Epithelial cell of proximal tubule (primary cell): ENCODE measurements at places on chromosomes 5 and 9. TPM values are rescaled to one million over a fixed set of nuclear protein-coding genes. Genes with fewer than 3 reads are reported as not detected.

The DPYSL3 gene
- total RNA-seq = 38.3 and 76.0 TPM in 2 replicates

The CCNI2 gene
- 1.1 and 3.8 TPM in 2 replicates for total RNA-seq

The ANKRD18B gene
- total RNA-seq = 3.1 and 3.4 TPM in 2 replicates

The PRR16 gene
- total RNA-seq = 0.23 and 0.94 TPM in 2 replicates

The DAB2 gene
- total RNA-seq = 13.2 and 16.6 TPM in 2 replicates

The CRHBP gene
- total RNA-seq = 0.94 TPM in 1 of 2 replicates, not detected in the other

The C5orf46 gene
- total RNA-seq = not detected in 2 replicates

The FSD1L gene
- total RNA-seq = 1.6 and 1.7 TPM in 2 replicates

The SQSTM1 gene
- total RNA-seq = 233 and 275 TPM in 2 replicates

The PDGFRB gene
- 2.2 and 4.6 TPM in 2 replicates for total RNA-seq
